ENCODE measurements at places on chromosomes 7 and 10.

- DNase-seq = no peak
Measured at GRCh38 chr7:36198854-36199266, 45.8 kb downstream of the EEPD1 start.

- no peak for DNase-seq
Measured at GRCh38 chr10:75956624-75957023, 525.2 kb downstream of the LRMDA start.

DNA sequence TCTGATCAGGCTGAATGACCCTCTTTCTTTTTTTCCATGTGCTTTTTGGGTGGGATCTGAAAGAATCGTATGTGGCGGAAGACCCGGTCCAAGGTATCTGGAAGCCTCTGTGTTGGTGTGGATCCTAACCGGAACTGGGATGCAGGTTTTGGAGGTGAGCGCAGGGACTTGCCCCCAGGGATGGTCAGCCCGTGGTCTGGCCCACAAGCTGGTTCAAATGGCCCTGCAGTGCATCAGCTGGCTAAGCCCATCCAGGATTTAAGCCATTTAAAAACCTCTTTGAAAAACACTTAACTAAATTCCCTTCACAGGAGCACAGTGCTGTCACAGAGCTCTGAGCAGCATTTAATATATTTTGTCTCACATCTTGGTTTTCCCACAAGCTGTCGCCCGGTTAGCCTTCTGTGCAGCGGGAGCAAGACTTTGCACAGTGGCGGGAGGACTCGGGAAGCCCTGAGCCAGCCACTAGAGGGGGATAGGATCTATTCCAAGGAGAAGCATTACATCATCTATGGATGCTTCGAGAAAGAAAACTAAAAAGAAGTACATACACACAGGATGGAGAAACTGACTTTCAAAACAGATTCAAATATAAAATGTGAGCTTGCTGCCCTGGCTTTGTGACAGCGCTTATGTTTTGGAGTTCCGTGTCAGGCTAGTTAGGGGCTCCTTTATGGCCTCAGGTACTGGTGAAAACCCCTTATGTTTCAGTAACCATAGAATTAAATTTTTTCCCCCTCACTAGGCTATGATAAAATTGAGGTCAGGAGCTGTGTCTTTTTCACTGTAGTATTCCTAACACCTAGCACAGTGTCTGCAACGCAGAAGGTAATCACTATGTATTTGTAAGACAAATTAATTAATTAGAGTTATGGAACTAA, 11.3 kb downstream of the CPA2 start:
- DNase-seq = peak; percentile 38

- no peak for DNase-seq
Measured at GRCh38 chr10:3424111-3424851, 251.7 kb upstream of the PITRM1 start.

DNA sequence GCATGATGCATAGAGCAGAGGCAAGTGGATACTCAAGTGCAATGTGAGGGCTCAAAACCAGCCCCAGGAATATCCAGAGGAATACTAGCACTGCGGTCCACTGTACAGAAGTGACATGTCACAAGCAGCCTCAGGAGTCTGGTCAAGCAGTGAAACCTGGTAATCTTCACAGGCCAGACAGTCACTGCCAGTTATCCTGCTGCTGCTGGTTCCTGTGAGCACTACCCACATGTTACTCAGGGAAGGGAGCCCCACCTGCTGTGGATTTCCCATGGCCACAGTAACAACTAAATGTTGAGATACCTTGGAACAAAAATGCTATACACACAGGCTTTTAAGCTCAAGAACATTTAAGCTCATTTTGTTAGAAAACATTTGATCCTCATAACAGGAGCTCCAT, 103.0 kb downstream of the RNF133 start:
- no peak for DNase-seq

GRCh38 chr7:100089458-100090196, 858 bp downstream of the COPS6 start:
- DNase-seq = no peak

DNA sequence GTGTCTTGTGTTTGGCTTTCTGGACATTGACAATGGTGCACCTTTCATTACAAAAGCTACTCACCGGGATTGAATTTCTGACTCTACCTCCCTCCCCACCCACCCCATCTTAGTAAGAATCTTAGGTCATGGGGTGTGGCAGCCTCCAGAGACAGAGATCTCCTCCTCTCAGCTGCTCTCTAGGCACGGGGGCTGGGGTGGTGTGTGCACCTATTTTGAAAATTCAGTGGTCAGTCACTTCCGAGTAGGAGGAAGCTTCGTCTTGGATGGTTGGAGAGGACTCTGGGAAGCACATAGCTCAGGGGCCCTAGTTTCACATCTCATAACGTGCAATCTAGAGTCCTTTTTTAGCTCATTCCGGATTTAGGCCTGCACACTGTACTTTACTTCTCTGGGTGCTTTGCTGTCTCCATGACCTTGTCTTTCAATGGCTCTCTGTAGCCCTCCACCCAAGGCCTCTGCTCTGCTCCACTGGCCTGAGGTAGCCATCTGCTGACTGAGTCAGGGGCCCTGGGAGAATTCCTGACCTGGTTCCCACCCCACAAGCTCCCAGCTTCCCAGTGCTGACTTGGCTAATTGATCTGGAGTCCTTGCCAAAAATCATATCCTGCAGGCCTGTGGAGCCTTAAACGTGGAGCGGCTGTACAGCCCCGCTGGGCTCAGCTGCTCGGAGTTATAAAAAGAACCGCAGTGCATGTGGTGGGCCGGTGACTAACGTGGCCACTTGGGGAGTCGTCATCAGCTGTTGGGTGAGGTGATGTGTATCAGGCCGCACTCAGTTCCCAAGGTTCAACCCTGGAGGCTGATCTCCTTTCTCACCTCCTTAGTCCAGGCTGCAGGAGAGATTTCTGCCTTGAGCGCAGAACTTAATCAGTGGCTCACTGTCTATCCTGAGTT, 19.3 kb upstream of the ADAMTS14 start:
- DNase-seq = no peak

- no peak for DNase-seq
Measured at GRCh38 chr10:74179111-74179710, 28.2 kb downstream of the ADK start.

DNA sequence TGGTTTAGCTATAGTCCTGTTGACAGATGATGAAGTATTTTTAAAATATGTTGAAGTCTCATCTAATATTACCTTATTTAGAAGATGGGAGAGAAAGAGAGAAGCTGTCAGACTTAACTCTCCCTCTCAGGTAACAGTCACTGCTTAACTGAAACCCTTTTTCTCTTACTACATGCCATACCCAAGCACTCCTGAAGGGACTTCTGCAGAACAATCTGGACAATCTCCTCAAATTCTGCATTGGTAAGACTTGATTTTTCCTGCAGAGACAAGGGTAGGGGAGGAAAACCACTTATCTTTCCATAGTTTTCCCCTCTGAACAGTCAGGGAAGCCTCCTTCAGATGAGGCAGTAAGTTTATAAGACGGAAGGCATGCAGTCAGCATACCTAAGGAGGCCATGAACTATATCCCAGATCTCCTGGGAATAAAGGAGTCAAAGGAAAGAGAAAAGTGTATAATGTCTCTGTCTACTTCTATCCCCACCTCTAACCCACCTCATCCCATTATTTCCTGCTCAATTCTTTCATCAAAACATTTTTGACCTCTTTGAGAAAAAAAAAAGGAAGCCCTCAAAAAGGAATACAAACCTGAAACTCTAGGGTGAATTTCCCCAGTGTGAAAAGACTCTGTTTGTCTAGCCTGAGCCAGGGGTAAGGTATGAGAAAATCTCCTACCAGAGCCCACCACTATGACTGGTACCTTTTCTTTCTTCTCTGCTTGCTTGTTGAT, 9.4 kb downstream of the ZCWPW1 start:
- DNase-seq = no peak

DNA sequence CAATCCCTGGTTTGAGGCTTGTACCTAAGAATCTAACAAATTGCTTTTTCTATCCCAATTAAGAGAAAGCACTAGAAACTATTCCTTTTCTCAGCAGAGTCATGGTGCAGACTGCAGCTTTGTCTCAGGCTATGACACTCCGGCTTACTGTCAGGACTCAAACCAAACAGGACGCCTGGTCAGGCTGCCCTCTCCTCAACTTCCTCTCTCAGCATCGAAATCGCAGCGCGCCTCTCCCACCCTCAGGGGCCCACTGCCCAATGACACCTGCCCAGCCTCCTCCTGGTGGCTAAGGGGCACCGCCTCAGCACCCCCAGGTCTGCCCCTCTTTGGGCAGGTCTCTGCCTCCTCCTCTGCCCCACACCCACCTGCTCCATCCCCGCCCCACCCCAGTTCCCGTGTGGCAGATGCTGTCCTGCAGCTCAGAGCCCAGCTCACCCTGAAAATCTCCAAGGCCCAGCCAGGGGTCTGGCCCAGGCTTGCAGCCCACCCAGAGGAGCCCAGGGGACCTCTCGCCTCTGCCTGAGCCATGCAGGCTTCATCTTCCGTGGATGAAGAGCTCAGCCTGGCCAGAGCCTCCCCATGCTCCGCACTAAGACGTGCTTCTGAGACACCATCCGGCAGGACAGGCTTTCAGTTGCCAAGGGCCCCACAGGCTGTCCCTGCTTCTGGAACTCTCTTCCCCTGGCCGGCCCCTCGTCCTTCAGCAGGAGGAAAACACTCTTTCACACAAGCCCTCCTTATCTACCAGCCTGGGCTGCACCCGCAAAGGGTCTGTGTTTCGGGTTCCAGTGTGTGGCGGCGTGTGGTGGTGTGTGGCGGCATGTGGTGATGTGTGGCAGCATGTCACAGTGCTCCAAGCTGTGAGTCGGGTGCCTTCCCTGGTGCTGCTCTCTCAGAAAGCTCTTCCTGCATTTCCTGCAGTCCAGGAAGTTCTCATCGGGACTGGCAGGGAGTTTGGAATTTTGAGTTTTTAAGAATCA, 16.4 kb upstream of the PTPRN2 start:
- DNase-seq = no peak

GRCh38 chr7:45584261-45585210, 10.4 kb downstream of the ADCY1 start:
- DNase-seq = no peak

DNA sequence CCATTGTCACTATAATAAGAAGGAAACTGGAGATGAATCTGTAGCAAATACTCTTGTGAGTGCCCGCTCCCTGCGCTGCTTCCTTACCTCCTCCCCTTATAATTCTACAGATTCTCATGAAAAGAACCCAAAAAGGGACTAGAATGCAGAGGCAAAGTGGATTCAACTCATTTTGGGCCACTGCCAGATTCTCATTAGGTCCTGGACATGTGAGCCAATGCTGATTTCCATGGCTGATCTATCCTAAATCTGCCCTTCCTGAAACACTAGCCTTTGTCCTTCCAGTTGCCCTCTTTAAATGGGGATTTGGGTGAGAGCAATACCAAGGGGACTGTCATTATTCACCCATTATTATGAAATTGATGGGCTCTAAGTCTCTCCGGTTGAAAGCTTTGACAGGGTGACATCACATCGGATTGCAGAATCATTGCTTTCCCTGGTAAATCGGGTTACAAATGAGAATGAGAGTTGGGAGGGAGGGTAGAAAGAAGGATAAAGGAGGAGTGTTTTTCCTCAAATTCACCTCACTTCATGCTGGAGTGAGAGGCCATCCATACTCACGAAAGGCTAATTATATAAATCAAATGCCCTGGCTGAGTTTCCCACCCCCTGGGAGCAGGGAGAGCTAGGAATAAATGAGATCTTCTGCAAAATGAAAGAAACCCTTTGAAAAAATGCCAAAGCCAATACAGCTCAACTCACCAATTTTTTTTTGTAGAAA, 37.5 kb downstream of the PTN start:
- DNase-seq = no peak

- DNase-seq = no peak
Measured at GRCh38 chr10:58666024-58666423, 153.4 kb downstream of the BICC1 start.

DNA sequence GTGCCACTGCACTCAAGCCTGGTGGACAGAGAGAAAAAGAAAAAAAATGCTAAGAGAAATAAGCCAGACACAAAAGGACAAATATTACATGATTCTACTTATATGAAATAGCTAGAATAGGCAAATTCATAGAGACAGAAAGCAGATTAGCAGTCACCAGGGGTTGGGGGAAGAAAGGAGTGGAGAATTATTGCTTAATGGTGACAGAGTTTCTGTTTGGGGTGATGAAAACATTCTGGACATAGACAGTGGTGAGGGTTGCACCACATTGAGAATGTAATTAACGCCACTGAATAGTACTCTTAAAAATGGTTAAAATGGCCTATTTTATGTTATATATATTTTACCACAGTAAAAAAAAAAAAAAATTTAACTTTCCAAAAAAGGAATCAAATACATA, 6.4 kb upstream of the NT5C2 start:
- DNase-seq = no peak

- DNase-seq = no peak
Measured at GRCh38 chr7:141312828-141313521, 238.2 kb upstream of the AGK start.

DNA sequence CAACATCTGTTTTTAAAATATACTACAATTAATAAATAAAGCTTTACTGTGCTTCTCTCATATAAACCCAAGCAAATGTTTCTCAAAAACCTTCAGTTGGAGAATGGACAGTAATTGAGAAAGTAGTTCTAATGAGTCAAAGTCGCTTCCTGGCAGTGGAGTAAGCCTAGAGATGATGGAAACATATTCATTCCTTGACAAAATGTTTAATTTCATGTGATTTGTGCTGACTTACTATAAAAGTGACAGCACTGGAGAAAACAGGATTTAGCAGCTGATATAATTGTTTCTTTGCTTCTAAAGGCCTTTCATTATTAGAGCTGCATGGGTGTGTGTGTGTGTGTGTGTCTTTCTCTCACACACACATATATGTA, 9.0 kb downstream of the ELMO1 start:
- DNase-seq = no peak

DNA sequence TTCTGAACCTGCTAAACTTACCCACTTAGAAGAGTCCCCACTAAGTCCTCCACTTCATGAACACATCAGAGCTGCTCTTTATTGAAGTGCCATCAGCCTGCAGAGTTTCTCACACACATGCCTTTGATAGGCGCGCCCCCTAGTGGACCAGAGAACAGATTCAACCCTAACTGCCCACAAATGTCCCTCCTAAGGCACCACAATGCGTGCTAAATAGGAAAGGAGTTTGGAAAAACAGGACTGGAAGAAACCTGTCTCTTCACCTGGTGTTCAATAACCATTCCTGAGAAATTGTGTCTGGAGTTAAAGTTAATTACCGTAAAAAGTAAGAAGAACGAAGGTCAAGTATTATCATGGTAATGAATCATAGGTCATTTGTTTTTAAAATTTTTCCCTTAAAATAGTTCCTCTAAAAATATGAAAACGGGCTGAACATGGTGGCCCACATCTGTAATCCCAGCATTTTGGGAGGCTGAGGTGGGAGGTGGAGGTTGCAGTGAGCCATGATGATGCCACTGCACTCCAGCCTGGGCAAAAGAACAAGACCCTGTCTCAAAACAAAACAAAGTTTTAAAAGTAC, 249.7 kb downstream of the ELMO1 start:
- peak; percentile 90 for DNase-seq

- no peak for DNase-seq
Measured at GRCh38 chr7:79882922-79883321, 251.7 kb upstream of the GNAI1 start.

- DNase-seq = no peak
Measured at GRCh38 chr7:537911-538634, 18.4 kb upstream of the PDGFA start.

- no peak for DNase-seq
Measured at GRCh38 chr10:103645141-103646054, 151.9 kb downstream of the NEURL1 start.

GRCh38 chr10:110774069-110775019, 97.4 kb upstream of the PDCD4 start:
- DNase-seq = no peak

Measured in hypothalamus (tissue), 51 donors.